SK-N-SH (cell line): ENCODE measurements at places on chromosomes 5 and 9.

DNA sequence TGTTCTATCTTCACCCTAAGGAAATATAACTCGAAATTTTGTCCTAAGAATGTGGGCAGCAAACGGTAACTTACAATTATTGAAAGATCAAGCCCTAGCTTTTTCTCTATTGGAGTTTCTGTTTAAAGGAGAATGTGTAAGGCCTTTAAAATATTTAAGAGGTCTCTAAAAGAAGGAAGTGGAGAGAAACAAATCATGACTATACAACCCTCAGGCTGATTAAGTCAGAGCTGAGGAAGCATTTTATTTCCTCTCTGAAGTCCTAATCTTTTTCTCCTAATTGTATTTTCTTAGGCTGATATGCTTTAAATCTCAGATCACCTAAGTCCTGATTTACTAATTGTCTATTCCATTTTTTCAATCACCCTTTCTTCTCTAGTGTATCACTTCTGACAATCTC lies 1708.8 kb upstream of the C9orf72 start:
- no peak for DNase-seq

GRCh38 chr5:64519263-64519662 lies 13.4 kb downstream of the RGS7BP start:
- DNase-seq: no peak

GRCh38 chr9:10700915-10701314 lies 88.1 kb upstream of the PTPRD start:
- no peak for DNase-seq

DNA sequence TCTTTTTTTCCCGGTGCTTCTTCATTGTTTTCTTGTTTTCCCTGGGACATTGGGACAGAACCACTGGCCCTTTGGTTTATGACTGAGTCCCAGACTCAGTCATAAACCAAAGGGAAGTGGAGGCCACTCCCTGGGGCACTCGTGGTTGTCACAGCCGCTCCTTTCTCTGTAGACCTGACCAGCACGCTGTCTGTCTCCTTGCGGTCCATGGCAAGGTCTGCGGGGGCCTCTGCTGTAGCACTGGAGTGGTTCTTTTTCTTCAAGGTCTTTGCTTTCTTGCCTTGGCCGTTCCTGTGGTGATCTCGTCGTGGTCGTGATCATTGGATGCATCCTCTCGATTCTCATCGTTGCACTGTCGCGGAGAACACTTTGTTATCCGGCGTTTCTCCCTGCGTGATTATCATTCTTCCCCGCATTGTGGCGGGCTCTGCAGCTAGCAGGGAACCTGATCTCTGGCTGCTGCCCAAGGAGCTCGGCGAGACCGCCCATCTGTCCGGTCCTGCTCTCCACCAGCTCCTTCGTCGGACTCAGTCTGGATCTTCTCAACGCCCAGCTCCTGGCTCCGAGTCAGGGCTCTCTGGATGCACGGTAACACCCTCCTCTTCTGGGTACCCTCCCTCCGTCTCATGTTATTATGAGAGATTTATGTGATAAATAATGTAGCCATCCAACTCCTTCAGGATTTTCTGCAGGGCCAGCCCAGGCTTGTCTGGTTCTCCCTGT lies 43.5 kb upstream of the MPDZ start:
- no peak for DNase-seq

GRCh38 chr5:2373631-2374030 lies 377.8 kb downstream of the IRX2 start:
- no peak for DNase-seq
